ENCODE measurements at places on chromosomes 7 and 10. TPM values are rescaled to one million over a fixed set of nuclear protein-coding genes. Genes with fewer than 3 reads are reported as not detected.

- no peak for DNase-seq
- peaks cover 4% of the 10 kb centered on the region for H3K4me1 ChIP-seq
- no peaks in the 10 kb centered on the region for H3K27me3 ChIP-seq
- H3K4me3 ChIP-seq = peak overlapping the region; percentile 41
- H3K27ac ChIP-seq = peak overlapping the region; percentile 79
Measured at GRCh38 chr7:154929006-154929726, 73.8 kb downstream of the PAXIP1 start.

DNA sequence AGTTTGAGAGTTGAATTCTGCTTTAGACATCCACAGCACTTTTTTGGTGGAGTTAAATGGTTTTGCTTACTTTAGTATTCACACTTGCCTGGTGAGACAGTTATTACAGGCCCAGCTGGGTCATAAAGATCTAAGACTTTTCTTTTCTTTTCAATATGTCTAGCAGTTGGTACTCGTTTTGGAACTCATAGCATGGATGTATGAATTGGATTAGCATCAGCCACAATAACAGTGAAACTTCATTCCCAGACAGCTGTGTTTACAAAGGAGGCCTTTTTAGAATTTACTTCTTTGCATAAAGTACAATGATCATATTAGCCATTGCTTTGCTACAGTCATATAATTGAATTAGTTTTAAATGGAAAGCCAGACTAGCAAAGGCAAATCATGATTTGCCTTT lies 168.4 kb upstream of the DKK1 start:
- H3K4me3 ChIP-seq = no peak overlapping the region
- no peaks in the 10 kb centered on the region for H3K36me3 ChIP-seq

- H3K27ac ChIP-seq = no peak overlapping the region
- no peaks in the 10 kb centered on the region for H3K27me3 ChIP-seq
- no peak overlapping the region for H3K4me3 ChIP-seq
- H3K36me3 ChIP-seq = no peaks in the 10 kb centered on the region
- no peak for DNase-seq
- no peaks in the 10 kb centered on the region for H3K4me1 ChIP-seq
Measured at GRCh38 chr7:116177009-116177408, 33.3 kb upstream of the TES start.

DNA sequence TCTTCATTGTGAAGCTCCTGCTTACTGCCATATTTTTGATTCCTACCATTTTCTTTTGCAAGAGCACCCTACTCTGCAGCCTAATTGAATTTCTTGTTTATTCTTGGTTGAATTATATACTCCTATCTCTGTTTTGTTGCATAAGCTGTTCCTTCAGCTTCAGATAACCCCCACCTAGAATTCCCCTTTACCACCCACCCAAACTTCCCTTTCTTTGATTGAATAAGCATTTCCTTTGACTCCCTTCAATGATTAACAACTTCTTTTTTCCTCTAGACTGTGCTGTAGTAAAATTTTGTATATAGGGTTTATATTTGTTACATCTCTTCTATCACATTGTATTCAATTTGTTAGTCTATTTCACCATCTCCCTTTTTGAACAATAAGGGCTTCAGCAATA lies 168.1 kb downstream of the GPR37 start:
- H3K27ac ChIP-seq = no peak overlapping the region
- no peak for DNase-seq
- H3K4me3 ChIP-seq = no peak overlapping the region
- H3K4me1 ChIP-seq = no peaks in the 10 kb centered on the region

The ASB15 gene
- polyA plus RNA-seq = not detected

The TSC22D4 gene
- polyA plus RNA-seq = 33.6 TPM

DNA sequence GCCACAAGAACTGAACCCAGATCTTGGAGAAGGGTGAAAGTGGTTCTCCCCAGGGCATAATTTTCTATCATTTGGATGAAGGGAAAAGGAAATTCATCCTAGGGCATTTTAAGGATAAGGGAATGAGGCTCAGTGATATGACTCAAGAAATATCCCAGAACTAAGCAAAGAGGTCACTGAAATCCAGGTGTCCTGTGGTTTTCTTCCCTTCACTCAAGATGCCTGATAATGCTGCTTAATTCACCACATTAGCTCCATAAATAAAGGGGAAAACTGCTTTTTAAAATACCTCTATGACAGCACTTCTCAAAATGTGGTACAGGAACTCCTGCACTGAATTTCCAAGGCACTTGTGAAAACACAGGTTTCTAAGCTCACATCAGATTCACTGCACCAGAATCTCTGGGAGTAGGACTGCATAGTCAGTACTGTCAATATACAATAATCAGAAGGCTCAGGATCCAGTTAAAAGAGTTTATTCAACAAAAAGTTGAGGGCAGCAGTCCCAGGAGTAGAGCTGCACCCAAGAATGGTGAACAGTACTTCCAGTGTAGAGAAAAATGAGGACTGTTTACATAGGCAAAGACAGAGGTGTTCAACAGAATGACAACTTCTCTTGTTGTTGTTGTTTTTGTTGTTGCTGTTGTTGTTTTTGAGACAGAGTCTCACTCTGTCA lies 2.9 kb downstream of the IFIT3 start:
- no peak overlapping the region for H3K4me3 ChIP-seq
- no peak for DNase-seq
- H3K27ac ChIP-seq = peak overlapping the region; percentile 49
- no peaks in the 10 kb centered on the region for H3K27me3 ChIP-seq

The CACNA2D1 gene
- polyA plus RNA-seq = 1.1 TPM

The EGR2 gene
- 15.5 TPM for polyA plus RNA-seq

The GRM3 gene
- polyA plus RNA-seq = not detected

GRCh38 chr10:69474742-69475432 lies 23.6 kb downstream of the TSPAN15 start:
- H3K4me1 ChIP-seq = peaks cover 12% of the 10 kb centered on the region
- H3K36me3 ChIP-seq = no peaks in the 10 kb centered on the region
- DNase-seq = no peak
- H3K4me3 ChIP-seq = no peak overlapping the region
- H3K27ac ChIP-seq = peak overlapping the region; percentile 78
- no peaks in the 10 kb centered on the region for H3K27me3 ChIP-seq

- peaks cover 60% of the 10 kb centered on the region for H3K4me1 ChIP-seq
- no peaks in the 10 kb centered on the region for H3K27me3 ChIP-seq
- no peaks in the 10 kb centered on the region for H3K36me3 ChIP-seq
Measured at GRCh38 chr10:114679552-114679951, 21.5 kb upstream of the ABLIM1 start.

DNA sequence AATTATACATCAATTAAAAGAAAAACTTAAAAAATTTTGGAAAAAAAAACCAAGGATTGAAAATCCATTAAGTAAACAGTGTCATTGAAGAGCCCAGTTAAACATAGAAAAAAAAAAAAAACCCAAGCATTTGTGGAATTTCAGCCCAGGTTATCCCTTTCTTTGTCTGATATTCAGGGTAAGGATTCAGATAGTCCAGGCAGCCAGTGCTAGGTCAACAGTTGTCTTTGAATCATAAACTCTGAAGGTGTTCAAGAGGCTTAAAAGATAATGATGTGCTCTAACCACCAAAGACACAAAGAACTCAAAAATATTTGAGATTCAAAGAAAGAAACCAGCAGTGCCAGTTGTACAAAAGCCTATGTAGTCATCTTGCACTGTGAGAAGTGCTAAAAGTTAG lies 270.3 kb upstream of the DKK1 start:
- no peaks in the 10 kb centered on the region for H3K4me1 ChIP-seq
- no peaks in the 10 kb centered on the region for H3K36me3 ChIP-seq
- no peak for DNase-seq
- H3K27ac ChIP-seq = no peak overlapping the region
- no peak overlapping the region for H3K4me3 ChIP-seq

The MINDY4 gene
- polyA plus RNA-seq = 5.0 TPM

GRCh38 chr7:69781412-69781846 lies 183.2 kb downstream of the AUTS2 start:
- no peaks in the 10 kb centered on the region for H3K36me3 ChIP-seq
- peaks cover 9% of the 10 kb centered on the region for H3K4me1 ChIP-seq
- H3K27me3 ChIP-seq = no peaks in the 10 kb centered on the region
- no peak overlapping the region for H3K4me3 ChIP-seq
- DNase-seq = peak; percentile 62
